NCI-H1694 (cell line): ENCODE measurements at places on chromosomes 7 and 10.

GRCh38 chr10:33291053-33291592 is 43.3 kb downstream of the NRP1 start:
- no peak for DNase-seq

GRCh38 chr10:121696854-121697253 is 98.6 kb upstream of the FGFR2 start:
- DNase-seq, result peak; percentile 27

DNA sequence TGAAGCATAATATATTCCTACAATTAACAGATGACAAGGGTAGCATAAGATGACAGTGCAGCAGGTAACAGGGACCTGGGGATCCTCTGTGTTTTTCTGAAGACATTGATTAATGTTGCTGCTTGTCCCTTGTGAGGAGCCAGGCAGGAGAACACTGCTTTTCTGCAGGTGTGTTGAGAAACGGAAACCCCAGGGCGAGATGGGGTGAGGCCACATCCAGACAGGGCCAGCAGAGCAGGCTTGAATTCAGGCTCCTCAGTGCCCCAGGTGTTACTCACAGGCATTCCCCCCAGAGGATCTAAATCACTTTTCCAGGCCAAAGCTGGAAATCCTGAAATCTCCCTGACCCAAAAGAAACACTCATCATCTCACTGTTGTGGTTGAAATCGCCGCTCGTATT is 105.3 kb downstream of the CCDC3 start:
- no peak for DNase-seq

DNA sequence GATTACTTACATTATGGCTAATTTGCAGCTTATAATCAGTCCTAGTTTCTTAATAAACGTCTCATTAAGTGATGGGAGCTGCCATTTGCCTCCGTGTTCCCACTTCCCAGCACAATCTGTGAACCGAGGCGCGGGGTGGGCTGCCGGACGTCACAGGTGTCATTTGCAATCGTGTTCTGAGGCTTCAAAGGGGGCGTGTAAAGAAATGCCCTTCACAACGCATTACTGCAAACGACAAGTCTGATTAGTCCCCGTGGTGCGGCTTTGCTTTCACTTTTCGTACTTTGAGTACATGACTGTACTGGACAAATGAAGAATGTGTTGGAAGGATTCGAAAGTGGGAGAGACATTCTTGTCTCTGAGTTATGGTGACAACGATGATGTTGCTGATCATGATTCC is 614.2 kb upstream of the ADARB2 start:
- no peak for DNase-seq

DNA sequence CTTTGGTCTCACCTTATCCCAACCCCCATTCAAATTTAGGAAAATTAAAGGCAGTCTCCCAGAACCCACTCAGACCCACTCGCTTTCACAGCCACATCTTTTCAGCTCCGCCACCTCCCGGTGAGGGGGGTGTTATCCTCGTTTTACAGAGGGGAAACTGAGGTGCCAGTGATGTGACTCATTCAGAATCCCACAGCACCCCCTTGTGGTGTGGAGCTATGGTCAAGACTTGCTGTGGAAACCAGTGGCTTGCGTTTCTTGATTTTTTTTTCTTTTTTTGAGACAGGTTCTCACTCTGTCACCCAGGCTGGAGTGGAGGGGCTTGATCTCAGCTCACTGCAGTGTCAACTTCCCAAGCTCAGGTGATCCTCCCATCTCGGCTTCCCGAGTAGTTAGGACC is 27.6 kb downstream of the SLC35G1 start:
- DNase-seq, result no peak

DNA sequence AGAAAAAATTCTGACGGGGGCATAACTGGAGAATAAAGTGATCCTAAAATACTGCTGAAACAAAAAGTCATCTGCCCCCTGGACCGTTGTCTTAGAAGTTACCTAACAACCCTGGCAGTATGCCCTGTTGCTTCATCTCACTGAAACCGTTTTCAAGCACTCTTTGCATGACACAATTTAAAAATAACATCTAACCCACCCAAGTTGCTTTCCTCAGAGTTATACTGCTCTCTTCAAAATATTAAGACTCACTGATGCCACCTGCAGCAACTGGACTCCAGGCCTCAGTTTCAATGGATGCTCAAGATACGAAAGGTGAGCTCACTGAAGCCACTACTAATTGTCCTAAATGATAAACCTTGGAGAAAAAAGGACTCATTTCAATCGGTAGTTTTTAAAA is 57.4 kb downstream of the CDK6 start:
- DNase-seq, result no peak

DNA sequence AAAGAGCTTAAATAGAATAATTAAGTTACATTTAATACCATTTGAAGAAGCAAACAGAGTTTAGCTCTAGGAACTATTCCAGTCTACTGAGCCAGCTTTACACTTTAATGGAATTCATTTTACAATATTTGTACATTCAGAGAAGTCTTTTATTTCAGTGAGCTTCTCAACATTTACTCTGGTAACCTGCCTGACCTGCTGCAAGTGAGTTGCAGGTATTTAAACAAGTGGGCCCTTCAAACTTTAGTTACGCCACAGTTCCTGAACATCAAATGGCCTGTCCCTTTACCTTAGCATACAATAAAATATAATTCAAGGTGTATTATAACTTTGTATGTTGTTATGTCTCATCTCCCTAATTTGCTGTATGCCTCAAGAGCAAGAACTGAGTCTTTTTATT is 121.6 kb upstream of the SEMA3C start:
- DNase-seq, result no peak

GRCh38 chr10:72550239-72550638 is 75.6 kb downstream of the MICU1 start:
- DNase-seq, result no peak

DNA sequence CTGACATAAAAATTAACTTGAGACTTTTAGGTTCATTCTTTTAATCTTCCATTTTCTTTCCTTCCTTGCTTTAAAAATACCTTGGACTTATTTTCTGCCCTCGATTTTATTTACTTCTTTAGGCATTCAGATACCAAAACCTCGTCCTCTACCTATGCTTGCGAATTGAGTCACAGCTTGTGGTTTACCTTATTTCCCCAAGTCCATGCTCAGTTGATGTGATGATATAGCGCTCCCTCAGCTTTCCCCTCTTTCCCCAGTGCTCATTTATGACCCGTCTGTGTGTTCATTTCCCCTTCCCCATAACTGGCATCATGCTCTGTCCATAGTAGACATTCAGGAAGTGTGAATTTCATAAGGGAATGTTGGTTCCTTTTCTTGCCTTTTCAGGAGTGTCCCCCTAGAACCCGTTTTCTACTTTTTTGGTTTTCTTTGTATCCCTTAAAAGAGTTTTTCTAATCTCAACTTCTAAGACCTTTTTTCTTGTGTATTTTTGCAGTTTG is 19.1 kb upstream of the PRKRIP1 start:
- DNase-seq, result no peak

GRCh38 chr7:114957444-114957843 is 35.5 kb downstream of the MDFIC start:
- no peak for DNase-seq

DNA sequence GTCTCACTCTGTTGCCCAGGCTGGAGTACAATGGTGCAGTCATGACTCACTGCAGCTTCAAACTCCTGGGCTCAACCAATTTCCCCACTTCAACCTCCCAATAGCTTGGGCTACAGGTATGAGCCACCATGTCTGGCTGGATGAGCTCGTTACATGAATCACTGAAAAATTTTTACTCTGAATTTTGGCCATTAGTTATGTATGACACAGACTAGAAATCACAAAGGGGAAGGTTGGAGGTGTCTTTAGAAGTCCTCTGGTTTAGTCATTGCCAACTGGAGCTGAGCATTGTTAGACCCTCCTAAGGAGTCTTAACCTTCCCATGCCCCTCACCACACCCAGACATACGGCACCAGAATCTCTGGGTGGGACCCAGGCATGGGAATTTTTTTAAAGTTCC is 34.7 kb downstream of the SVIL start:
- no peak for DNase-seq

GRCh38 chr10:34722404-34722803 is 92.7 kb downstream of the PARD3 start:
- DNase-seq, result no peak

GRCh38 chr10:63573068-63573697 is 52.0 kb downstream of the REEP3 start:
- DNase-seq, result no peak

- DNase-seq, result no peak
Observed at GRCh38 chr10:118625504-118625903, 30.1 kb upstream of the PRLHR start.

DNA sequence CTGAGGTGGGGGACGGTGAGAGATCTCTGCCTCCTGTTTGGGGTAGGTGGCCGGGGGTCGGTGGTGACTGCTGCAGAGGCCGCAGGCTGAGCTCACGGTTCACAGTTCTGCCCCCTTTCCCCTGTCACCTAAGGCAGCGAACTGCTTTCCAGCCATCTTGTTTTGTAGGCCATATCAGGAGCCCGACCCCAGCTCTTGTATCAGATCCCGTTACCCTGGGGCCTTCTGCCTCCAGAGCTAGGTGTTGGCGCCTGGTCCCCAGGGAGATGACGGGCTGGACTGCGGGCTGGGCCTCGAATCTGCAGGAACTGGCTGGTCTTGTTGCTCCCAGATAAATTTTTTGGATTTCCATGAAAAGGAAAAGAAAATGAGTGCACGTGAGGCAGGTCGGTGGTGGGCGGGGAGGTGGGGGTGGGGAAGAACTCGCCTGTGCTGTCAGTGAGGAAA is 183.0 kb downstream of the DNAJB6 start:
- DNase-seq, result no peak
